Transverse colon (tissue), 4 donors: ENCODE measurements at places on chromosomes 16 and 17. TPM values are rescaled to one million over a fixed set of nuclear protein-coding genes. Genes with fewer than 3 reads are reported as not detected.

SMARCE1 gene
- 43.0 TPM for total RNA-seq

CRYM gene
- total RNA-seq = 5.6 TPM

GRCh38 chr17:17264430-17264829 lies 16.6 kb downstream of the COPS3 start:
- no peak for DNase-seq

DNA sequence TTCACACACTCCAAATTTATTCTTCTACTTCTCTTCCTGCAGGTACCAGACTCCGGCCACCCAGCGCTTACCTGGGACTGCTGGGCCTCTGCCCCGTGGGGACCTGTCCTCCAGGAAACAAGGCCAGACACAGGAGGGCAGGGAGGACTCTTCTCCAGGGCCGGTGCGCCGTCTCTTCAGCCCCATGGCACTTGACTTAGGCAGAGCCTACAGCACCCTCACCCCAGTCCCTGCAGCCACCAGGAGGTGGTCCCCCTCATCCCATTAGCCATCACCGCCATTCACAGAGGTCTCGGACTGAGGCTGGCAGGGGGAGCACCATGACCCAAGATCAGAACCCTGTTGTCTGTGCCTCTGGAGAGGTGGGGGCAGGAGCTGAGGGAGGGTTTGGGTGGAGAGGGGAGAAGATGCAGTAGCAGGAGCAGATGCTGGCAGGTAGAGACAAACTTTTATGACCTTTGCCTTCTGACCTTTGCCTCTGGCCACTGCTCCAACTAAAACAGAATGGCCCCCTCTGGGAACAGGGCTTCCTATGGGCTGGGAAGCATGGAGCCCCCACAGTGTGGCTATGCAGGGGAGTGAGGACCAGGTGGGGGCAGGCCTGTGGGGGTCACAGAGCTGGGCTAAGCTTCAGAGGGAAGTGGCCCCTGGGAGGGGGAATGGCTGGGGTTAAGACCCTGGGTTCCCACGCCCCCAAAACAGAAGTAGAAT lies 1.7 kb upstream of the GCGR start:
- no peak for DNase-seq

GRCh38 chr17:10776381-10776780 lies 27.5 kb downstream of the TMEM238L start:
- no peak for DNase-seq

DNA sequence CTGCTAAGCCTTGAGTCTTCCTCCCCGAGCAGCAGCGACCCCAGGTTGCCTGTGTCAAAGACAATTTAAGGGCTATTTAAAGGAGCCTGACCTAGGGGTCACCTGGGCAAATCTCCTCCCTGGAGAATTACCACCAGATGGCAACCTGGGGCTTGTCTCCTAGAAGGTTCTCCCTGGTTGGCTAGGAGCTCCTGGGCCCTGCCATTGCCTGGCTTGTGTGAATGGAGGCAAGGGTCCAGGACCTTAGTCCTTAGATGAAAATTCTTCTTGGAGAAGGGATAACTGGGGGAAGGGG lies 51.3 kb upstream of the TAC4 start:
- no peak for DNase-seq
